ENCODE measurements at places on chromosomes 7 and 10. TPM values are rescaled to one million over a fixed set of nuclear protein-coding genes. Genes with fewer than 3 reads are reported as not detected.
A peak's percentile ranks its signal among the peaks of the same experiment; 100 is the strongest.

DNA sequence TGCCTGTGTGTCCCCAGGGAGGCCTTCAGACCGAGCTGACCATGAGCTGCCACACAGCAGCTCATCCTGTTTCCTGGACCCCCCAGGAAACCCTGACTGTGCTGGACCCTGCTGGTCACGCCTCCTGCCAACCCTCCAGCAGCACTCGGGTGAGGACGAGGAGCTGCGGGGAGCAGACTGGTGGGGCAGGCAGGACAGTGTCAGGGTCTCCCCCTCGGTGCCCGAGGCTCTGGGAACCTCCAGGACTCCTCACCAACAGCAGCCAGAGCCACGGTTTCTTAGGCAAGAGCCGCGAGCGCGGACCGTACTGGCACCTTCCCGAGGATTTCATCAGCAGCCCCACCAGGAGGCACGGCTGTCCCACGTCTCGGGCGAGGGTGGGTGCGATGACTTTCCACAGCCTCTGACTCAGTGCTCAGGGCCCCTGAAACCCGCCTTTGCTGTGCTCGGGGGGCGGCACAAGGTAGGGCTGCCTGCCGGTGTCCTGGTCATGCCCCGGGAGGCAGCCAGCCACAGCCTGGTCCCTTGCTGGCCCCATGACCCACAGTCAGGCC, 186.9 kb downstream of the ELFN1 start:
- no peak for DNase-seq

DNA sequence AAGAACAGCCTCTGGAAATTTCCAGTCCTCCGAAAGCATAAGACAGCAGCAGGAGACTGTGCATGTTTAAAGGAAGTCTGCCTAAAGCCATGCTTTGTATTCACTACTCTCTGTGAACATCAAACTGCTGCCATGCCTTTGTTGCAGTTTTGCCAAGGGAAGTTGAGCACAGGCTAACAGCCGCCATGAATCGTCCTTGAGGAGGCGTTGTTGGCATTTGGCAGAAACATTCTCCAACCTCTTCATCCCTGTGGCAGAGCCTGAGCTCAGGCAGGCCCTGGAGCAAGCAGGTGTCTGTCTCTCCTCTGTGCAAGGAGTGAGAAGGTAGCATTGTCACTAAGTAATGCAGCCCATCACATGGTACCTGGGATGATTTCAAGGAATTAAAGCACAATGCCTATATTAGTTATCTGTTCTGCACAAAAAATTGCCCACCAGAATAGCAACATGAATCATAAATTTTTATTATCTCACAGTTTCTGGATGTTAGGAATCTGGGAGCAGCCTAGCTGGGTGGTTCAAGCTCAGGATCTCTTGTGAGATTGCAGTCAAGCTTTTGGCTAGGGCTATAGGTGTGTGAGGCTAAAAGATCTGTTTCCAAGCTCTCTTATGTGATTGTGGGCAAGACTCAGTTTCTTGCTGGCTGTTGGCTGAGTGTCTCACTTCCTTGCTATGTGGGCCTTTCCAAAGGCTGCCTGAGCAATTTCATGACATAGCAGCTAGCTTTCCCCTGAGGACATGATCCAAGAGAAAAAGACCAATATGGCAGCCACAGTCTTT, 46.5 kb upstream of the KIAA1217 start:
- DNase-seq, result no peak

ECHDC3 gene
- total RNA-seq, result 1.3 TPM

DNA sequence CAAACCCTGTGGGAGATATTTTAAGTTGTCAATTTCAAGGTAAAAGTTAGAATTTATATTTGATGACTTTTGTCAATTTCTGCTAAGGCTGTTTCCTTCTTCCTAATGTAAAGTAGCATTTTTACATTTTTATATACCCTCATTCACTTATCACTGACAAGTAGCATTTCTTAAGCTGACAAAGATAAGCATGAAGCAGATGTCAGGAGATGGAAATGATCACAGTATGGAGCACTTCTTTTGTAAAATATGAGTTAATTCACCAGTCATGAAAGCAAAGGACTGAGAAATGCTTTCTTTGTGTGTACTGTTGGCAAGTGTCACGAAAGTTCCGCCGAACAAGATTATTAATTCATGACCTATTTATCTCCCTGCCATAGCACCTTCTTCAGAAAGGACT, 503.9 kb downstream of the DNAJB9 start:
- no peak for DNase-seq

GRID1 gene
- total RNA-seq, result 15.8 TPM

KAZALD1 gene
- 1.3 TPM for total RNA-seq

GRCh38 chr7:99504281-99504602, 220 bp upstream of the ZKSCAN5 start:
- peak; percentile 97 for DNase-seq

- DNase-seq, result no peak
Measured at GRCh38 chr7:99097730-99098129, 46.2 kb downstream of the SMURF1 start.

- DNase-seq, result no peak
Measured at GRCh38 chr7:131194070-131194865, 133.4 kb upstream of the MKLN1 start.

DNA sequence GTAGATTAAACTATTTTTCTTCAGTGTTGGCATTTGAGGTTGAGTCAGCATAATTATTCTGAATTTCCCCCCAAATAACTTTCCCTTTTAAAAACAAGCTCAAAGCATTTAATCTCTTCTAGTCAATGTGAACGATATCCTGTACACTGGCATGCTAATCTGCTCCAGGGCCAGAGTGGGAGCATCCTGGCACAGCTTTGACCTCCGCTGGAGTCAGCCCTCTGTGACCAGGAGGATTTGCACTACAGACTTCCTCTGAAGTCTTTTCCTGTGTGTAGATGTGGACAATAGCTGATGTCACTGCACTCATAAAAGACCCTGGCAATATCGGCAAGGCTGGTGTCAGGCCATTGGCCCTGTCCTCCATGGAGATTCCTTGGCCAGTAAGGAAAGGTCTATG, 340.2 kb downstream of the CDC14C start:
- no peak for DNase-seq

DNA sequence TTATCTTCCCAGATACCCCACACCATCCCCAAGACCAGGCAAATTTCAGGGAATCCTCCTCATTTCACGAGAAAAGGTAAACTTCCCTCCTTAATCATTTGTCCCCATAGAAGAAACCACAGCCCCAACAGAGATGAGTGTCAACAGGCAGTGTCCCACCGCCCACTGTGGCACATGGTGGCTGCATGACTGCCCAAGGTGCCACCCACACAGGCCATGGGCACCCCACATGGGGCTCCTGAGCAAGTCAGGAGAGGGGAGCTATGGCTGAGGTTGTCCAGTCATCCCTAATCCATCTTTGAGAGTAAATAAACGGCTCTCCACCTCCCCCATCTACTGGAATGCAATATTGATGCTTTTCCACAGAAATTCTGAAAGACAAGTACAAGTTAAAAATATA, 44.1 kb downstream of the ANTXRL start:
- no peak for DNase-seq

- DNase-seq, result no peak
Measured at GRCh38 chr7:158963771-158964241, 107.4 kb downstream of the DYNC2I1 start.

DNA sequence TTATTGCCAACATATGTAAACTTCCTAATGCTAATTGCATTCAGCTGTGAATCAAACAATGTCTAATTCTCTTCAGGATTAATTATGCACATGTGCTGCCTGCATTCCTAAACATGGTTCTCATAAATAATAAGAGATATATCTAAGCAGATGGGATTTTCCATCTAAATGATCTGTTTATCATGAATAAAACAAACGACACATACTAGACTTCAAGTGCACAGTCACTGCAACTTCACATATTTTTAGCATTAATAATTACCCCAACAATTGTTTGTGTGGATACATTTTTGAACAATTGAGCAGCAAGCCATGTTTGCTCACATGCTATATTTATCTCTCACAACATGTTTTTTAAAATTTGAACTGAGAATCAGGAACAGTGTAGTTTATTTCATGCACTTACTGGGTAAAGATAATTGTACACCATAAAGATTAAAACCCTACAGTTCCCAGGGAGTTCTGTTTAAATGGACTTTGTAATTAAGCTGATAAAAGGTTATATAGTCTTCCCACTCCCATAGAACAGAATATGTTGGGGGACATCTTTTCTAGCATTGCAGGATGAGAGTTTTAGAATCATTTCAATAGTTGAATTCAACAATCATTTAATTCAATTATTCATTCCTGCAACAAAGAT, 378.5 kb downstream of the MDFIC start:
- DNase-seq, result no peak

DNA sequence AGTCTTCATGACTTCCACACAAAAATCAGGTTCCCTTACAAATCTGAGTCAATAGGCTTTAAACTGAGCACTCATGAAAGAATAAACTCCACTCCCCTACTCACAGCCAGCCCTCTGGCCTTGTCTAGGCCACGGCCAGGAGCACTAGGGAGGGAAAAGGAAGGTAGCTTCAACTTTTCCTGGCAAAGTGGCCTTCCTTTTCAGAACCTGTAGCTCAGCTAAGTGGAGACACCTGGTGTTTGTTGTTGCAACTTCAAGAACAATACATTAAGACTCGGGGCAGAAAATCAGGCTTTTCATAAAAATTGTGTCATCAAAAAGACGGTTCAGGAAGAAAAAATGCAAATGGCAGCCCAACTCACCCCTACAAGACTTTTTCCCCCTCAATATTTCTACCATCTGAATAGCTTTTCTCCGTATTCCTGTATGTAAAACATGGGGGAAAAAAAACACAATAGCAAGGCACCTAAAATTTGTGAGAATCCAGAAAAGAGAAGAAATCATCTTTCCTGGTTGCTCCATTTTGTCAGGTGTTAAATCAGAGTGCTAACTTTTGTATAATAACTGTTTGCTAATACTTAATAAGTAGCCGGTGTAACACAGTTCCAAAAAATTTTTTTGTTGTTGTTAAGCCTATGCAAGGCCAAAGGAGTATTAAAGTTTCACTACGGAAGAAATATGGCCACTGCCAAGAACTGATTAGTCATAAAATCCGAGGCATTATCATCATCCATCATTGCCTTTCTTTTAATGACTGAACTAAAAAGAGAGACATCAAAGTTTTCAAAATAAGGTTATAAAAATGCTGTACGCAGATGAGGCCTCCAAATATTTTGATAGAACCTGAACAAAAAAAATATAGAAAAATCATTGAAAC, 66.2 kb upstream of the ARID5B start:
- no peak for DNase-seq
